Kidney epithelial cell (primary cell): ENCODE measurements at places on chromosomes 12 and 14. TPM values are rescaled to one million over a fixed set of nuclear protein-coding genes. Genes with fewer than 3 reads are reported as not detected.

GRCh38 chr12:68789144-68789878 lies 18.7 kb upstream of the MDM2 start:
- no peak for DNase-seq

GRCh38 chr12:104570174-104570907 lies 113.6 kb downstream of the CHST11 start:
- no peak for DNase-seq

Gene EGLN3
- 1.6 TPM in 2 replicates for total RNA-seq

Gene SDR9C7
- total RNA-seq, result not detected in 2 replicates

Gene RNF212B
- total RNA-seq, result not detected in 2 replicates
